ENCODE measurements at places on chromosomes 4 and X.

DNA sequence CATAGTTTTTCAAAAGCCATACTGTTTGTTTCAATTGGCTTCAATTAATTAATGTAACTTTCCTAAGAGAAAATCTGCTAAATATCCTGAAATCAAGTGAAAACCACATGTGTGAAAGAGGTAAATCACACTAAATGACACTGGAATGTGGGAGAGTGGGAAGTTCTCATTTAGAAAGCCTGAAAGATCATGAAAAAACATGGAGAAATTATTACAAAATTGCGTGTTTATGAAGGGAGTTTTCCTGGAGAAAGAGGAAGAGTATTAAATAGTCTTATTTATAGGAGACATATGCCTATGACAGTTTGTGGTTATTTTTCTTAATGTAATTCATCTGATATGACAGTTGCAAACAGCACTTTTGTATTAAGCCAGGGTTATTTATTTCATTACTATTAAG, 183.7 kb downstream of the DKK2 start:
- no peak for DNase-seq

DNA sequence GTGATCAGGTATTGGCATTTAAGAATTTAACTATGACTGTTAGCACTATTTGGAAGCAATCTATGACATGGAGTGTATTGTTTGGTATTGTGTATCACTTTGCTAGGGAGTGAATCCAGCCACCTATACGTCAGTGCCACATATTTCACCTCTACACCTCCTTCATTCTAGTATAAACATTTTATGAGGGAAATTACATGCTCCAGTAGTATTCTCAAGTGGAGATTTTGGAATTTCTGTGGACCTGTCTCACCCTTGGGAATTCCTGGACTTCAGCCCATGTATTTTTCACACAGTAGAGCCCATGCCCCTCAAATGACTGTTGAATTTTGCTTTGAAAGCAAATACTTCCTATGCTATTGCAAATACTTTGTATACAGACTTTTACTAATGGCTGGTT, 11.3 kb downstream of the BST1 start:
- DNase-seq, result no peak

DNA sequence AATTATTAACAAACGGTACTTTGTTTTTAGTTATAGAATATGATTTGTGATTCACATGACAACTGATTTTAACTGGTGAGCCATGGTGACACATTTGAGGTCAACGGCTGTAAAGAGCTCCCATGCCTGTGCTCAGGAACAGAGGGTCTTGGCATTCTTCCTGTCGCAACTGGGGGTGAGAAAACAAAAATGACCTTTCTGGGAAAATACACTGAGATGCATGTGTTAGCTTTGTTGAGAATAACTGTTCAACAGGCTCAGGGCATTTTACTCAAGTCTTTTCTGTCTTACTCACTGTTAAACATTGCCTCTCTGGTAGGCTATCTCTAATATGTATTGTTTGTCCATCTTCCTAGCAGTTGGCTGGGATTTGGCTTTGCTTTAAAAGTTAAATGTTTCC, 57.1 kb upstream of the HPGD start:
- DNase-seq, result no peak

- peak; percentile 43 for DNase-seq
Observed at GRCh38 chr4:123415977-123416376, 19.4 kb downstream of the SPRY1 start.

- DNase-seq, result no peak
Observed at GRCh38 chr4:99463566-99463965, 28.4 kb upstream of the ADH7 start.

- no peak for DNase-seq
Observed at GRCh38 chrX:13014111-13015096, 30.0 kb downstream of the FAM9C start.

GRCh38 chr4:108581083-108581482, 39.3 kb upstream of the RPL34 start:
- DNase-seq, result no peak

DNA sequence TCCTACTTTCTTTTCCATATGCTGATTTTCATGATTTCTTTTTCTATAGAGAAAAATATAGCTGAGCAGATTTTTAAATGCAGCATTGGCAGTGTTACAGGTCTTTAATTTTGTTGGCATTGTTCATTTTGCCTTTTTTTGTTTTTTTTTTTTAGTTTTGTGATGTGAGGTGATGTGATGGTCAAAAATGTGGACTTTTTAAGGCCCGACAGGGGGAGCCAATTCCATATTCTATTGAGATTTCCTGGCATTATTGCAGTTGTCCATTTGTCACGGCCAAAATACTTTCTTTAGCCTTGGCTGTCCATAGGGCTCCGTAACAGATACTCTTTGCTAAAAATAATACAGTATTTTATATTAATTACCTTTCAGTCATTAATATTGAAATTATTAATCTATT, 47.8 kb downstream of the SLIT2 start:
- DNase-seq, result no peak

GRCh38 chr4:70706516-70706915, 15.2 kb upstream of the RUFY3 start:
- no peak for DNase-seq

GRCh38 chr4:182640932-182641331, 276.3 kb downstream of the DCTD start:
- no peak for DNase-seq

DNA sequence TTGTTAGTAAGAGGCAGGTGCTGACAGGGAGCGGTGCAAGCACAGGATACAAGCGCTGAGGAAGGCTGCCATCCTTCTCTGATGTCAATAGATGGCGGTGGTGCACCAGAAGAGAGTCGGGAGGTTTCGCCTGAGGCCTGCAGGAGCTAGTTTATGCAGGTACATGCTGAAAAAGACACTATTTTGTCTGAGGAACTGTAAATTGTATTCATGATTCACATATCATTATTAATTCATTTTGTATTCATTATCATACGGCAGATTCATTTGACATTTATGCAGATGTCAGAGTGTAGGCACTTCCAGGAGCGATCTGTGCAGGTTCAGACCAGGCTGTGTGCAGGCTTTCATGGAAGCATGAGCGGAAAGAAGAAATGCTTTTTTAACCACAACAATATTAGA, 824.0 kb downstream of the STIM2 start:
- no peak for DNase-seq

- no peak for DNase-seq
Observed at GRCh38 chrX:122863067-122863466, 321.0 kb upstream of the GRIA3 start.

DNA sequence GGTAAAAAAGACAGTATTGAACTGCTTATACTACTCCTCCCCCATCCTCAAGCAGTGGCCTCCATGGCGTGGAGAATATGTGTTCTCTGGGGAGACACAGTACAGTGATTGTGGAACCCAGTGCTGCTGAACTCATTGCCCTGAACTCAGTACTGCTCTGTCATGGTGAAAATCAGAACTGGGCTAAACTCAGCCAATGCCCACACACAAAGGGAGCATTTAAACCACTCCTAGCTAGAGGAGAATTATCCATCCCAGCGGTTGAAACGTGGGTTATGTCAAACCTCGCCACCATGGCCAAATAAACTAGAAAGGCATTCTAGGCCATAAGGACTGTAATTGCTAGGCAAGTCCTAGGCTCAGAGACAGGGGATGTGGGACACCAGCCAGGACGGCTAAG, 131.8 kb downstream of the SPOCK3 start:
- DNase-seq, result no peak

DNA sequence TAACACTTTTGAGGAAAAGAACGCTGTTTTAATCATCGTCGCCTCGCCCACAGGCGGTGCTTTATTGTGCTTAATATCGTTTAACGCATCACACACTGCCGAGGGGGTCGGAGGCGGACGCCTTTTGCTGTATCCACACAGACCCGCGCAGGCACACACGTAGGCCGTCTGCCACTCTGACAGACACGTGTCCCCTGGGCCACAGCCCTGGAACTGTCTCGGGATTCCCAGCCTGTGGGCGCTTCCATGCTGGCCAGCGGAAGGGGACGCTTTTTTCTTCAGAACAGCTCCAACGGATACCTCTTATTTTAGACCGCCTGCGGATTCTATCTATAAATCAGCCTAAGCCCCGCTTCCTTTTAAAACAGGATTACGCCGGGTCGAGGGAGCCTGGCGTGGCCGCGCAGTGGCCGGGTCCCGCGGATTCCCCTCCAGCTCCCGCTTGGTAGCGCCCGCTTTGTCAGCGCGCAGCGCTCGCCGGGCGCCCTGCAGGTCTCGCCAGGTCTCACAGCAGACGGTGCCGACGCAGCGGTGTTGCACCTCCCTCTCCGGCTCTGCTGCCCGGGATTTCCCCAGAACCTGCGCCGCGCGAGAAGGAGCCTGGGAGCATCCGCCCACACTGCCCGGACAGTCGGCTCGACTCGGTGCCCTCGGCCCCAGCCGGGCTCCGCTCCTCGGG, at the start of gene NOCT:
NOCT (plus strand) TSS at position 513 of the 679 bp plus-strand sequence. CDS start 201 bp downstream, outside the sequence.
- DNase-seq, result peak; percentile 87

DNA sequence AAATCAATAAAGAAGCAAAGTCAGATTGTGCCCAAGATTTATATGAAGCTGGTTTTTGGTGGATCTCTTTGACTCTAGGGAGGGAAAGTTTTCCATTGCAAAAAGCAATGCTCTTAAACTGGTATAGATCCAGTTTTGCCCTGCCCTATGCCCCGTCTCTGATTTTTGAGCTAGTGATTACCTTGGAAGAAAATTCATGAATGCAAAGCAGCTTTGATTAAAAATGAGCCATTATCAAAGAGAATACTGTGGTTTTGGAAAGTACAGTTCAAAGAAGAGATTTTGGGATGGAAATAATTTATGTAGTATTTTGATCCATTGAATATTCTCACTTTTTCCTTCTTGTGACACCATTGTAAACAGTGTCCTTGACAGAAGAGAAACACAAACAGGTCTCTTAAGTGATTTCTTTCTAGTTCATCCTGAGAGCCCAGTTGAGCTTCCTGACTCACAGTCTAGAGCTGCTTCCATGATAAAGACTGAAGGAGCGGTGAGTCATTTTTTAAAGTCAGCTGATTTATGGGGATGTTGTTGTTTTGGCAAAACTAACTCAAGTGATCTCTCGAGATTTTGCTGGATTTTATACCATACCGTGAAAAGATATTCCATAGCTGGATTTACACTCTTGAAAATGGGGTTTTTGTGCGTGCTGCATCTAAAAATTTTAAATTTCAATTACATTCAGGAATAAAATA, 76.7 kb downstream of the AFF1 start:
- no peak for DNase-seq

DNA sequence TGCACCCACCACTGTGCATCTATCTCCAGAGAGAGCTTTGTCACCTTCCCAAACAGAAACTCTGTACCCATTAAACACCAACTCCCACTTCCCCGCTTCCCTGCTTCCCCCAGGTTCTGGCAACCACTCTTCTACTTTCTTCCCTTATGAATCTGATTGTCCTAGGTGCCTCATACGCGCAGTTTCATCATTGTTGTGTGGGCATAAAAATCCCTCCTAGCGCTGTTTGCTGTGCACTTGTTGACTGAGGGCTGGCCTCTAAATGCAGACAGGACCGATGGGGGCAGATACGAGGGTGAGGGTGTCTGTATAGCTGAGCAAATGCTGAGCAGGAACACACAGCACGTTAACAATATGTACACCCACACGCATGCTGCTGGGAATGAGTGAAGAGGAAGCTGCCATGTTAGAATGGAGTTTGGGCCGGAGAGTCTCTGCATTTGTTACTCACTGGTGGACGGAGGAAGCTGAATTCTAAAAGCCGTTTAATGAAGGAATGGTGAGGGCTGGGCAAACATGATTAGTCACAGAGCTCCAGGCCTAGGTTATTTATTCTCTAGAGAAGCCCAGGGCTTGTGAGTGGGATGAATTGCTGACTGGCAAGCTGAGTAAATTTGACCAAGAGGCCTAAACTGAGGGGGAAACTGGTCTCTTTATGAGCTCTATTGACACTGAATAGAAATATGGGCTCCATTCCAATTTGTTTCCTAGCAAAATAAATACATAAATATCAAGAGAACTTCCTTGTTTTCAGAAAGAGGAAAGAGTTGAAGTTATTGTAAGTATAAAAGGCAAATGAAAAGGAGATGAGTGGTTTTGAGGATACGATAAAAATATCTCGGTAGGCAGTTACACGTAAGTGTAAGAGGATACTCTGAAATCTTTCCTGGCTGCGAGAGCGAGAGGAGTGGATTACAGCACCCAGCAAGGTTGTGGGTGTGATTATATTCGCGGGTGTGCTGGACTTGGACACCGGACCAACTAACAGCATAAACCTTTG, 95.9 kb upstream of the RPS6KA3 start:
- DNase-seq, result no peak

- DNase-seq, result no peak
Observed at GRCh38 chr4:8882239-8882638, 10.6 kb upstream of the HMX1 start.

DNA sequence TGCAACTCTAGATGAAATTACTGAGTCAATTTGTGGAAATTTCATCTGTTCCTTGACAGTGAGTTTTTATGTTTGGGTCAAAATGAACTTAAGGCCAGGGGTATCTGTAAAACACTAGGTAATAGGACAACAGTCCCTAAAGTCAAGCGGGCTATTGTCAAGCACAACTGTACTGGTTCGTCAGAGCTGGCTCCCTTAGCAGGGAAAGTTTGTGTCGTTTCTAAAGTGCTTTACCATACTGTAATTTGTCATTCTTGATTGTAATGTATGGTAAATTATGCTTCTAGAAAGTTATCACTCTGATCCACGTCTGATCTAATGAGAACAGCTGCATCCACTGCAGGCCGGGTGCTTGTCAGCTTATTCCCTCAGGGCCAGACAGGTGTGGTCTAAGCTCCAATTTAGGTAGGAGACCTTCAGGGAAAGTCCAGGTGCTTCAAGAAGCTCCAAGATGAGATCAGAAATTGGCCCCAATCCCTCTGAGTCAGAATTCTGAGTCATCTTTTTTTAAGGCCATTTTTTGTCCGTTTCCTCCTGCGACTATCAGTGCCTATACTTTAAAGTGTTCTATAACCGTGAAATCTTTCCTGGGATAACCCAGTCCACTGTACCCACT, 92.2 kb downstream of the PALLD start:
- DNase-seq, result no peak

- no peak for DNase-seq
Observed at GRCh38 chr4:8830611-8831200, 40.9 kb downstream of the HMX1 start.

- no peak for DNase-seq
Observed at GRCh38 chr4:83151651-83152050, 37.1 kb upstream of the PLAC8 start.

GRCh38 chrX:70313503-70313902, 23.6 kb downstream of the KIF4A start:
- DNase-seq, result no peak

GRCh38 chr4:132269303-132269990, 879.6 kb upstream of the PCDH10 start:
- no peak for DNase-seq

- no peak for DNase-seq
Observed at GRCh38 chrX:118660085-118660484, 67.3 kb upstream of the IL13RA1 start.

GRCh38 chr4:47837094-47837907, 566 bp downstream of the CORIN start:
- DNase-seq, result peak; percentile 21

DNA sequence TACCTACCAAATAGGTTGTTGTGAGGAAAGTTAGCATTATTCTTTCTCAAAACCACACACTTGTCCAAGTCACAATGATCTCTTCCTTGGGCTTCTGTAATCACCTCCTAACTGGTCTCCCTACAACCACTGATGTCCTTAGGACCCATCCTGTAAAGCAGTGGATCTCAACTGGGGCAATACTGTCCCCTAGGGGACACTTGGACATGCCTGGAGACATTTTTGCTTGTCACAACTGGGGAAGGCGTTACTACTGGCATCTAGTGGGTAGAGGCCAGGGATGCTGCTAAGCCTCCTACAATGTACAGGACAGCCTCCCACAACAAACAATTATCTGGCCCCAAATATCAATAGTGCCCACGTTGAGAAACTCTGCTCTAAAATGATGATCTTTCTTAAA, 118.7 kb upstream of the AP1S2 start:
- no peak for DNase-seq

- DNase-seq, result no peak
Observed at GRCh38 chr4:129282293-129282692, 186.3 kb downstream of the C4orf33 start.
